Activated CD8-positive, alpha-beta memory T cell treated with anti-CD3 and anti-CD28 coated beads for 48 hours (primary cell): ENCODE measurements at places on chromosomes 4 and X.

DNA sequence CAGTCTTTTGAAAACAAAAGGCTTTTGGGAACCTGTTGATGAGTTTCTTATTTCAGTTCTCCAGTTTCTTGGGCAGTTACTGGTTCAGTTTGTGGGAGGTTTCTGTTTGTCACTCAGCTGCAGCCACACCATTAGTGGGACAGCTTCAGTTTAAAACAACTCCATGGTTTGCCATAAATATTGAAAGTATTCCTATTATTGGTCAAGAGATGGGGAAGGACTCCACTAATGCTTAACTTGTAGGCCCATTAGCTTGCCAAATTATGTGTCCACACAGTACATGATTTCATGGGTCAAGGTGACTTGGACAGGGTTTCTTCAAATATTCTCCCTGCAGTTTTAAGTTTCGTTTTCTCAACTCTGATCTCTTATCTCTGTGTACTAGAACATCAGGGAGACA lies 15.5 kb upstream of the ASIC5 start:
- DNase-seq: no peak

GRCh38 chr4:1604706-1605205 lies 79.4 kb downstream of the FAM53A start:
- no peak for DNase-seq

GRCh38 chr4:3254302-3255131 lies 5.6 kb downstream of the MSANTD1 start:
- DNase-seq: no peak

- no peak for DNase-seq
Measured at GRCh38 chrX:13655674-13656073, 2.7 kb downstream of the TCEANC start.
